Activated CD4-positive, alpha-beta T cell treated with anti-CD3 and anti-CD28 coated beads for 36 hours (primary cell): ENCODE measurements at places on chromosomes 16 and 17. TPM values are rescaled to one million over a fixed set of nuclear protein-coding genes. Genes with fewer than 3 reads are reported as not detected.

- H3K4me3 ChIP-seq: no peak overlapping the region
- H3K36me3 ChIP-seq: no peaks in the 10 kb centered on the region
- H3K4me1 ChIP-seq: no peaks in the 10 kb centered on the region
- no peak for DNase-seq
- H3K27me3 ChIP-seq: no peaks in the 10 kb centered on the region
Observed at GRCh38 chr16:83389751-83390150, 418.0 kb upstream of the HSBP1 start.

DNA sequence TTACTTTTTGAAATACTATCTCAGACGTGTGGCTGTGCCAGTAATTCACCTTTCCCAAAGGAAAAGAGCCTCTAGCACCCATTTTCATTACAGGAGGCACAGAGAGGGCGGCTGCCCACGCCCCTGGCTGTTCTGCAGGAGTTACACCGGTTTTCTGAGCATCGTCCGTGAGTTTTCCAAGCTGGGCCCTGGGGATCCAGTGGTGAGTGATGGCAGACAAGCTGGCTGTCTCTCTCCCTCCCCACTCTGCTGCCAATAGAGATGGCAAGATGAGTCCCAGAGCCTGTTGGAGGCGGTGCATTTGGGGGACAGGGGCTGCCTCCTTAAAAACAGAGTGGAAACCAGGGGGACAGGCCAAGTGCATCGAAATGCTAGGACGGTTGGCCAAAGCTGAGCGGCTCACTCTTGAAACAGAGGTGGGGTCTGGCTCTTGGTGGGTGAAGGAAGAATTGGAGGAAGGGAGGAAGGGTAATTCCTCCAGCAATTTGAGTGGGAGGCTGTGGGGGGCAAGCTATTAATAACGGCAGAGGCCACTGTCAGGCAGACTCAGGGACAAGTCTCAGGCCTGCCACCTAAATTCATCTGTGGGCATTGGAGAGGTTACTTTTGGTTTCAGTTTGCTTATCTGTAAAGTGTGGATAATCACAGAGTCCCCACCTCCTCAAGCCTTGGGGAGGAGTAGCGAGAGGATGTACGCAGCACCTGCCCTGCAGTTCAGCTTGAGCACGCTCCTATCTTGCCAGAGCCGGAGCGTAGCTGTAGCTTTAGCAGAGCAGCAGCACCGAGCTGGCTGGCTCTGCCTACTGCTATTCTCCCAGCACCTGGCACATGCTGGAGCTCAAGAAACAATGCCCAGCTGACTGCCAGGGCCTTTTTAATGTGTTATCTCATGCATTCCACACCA, 7.5 kb upstream of the NOS2 start:
- peak overlapping the region; percentile 95 for H3K27ac ChIP-seq
- DNase-seq: peak; percentile 80
- no peaks in the 10 kb centered on the region for H3K36me3 ChIP-seq
- peak overlapping the region; percentile 42 for H3K4me3 ChIP-seq
- H3K4me1 ChIP-seq: peaks cover 49% of the 10 kb centered on the region
- H3K27me3 ChIP-seq: no peaks in the 10 kb centered on the region

- H3K4me1 ChIP-seq: no peaks in the 10 kb centered on the region
- H3K27ac ChIP-seq: no peak overlapping the region
- H3K36me3 ChIP-seq: no peaks in the 10 kb centered on the region
- DNase-seq: no peak
- H3K27me3 ChIP-seq: peaks cover 5% of the 10 kb centered on the region
Observed at GRCh38 chr17:79541056-79541850, 69.6 kb downstream of the RBFOX3 start.

DNA sequence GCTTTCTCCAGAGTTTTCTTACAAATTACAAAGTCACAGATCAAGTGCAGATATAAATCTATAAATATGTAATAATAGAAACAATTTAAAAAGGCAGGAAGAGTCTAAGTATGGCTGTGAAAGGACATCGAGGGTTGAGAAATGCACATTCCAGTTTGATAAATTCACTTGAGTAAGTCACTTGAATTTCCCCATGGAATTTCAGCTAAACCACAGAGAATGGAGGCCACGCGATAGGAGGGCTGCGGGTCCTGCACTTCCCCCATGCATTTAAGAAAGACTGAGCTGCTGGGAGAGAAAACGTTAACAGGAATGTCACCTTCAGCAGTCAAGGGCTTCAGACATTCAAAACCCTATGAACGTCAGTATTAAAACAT, 6.1 kb upstream of the MXRA7 start:
- peak overlapping the region; percentile 81 for H3K27ac ChIP-seq
- peaks cover 42% of the 10 kb centered on the region for H3K4me1 ChIP-seq
- no peaks in the 10 kb centered on the region for H3K27me3 ChIP-seq
- no peak for DNase-seq
- no peak overlapping the region for H3K4me3 ChIP-seq

GRCh38 chr16:75997606-75998005, 271.3 kb upstream of the CPHXL start:
- H3K36me3 ChIP-seq: no peaks in the 10 kb centered on the region
- no peaks in the 10 kb centered on the region for H3K27me3 ChIP-seq
- H3K4me1 ChIP-seq: no peaks in the 10 kb centered on the region
- DNase-seq: no peak
- H3K27ac ChIP-seq: no peak overlapping the region
- no peak overlapping the region for H3K4me3 ChIP-seq

DNA sequence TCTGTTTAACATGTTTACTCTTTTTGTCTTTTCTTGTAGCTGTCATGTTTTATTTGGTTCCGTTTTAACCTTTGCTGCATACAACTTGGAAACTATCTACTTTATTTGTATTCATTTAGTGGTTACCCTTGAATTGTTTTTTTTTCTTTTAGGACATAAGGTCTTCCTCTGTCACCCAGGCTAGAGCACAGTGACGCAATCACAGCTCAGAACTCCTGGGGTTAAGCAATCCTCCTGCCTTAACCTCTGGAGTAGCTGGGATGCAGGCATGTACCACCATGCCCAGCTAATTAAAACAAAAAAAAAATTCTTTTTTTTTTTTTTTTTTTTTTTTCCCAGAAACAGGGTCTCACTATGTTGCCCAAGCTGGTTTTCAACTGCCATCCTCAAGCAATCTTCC, 29.8 kb upstream of the USP43 start:
- DNase-seq: no peak
- no peaks in the 10 kb centered on the region for H3K4me1 ChIP-seq
- H3K36me3 ChIP-seq: no peaks in the 10 kb centered on the region
- peaks cover 7% of the 10 kb centered on the region for H3K27me3 ChIP-seq
- no peak overlapping the region for H3K27ac ChIP-seq
- H3K4me3 ChIP-seq: no peak overlapping the region

DNA sequence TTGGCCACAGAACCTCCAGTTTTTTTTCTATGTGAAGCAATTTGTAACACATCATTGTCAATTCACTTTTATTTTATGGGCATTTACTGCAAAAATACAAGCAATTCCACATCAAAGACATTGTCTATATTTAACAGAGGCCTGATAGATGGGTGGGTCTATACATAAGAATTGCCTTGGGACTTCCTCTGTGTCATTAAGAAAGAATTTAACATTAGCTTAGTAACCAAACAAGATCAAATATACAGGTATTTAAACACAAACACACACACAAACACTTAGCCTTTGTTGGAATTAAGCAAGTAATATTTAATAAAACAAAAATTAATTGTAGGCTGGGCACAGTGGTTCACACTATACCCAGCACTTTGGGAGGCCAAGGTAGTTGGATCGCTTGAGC, 4.3 kb upstream of the PITPNC1 start:
- H3K36me3 ChIP-seq: no peaks in the 10 kb centered on the region
- no peaks in the 10 kb centered on the region for H3K27me3 ChIP-seq
- H3K4me3 ChIP-seq: no peak overlapping the region

- H3K4me3 ChIP-seq: no peak overlapping the region
- peaks cover 31% of the 10 kb centered on the region for H3K27me3 ChIP-seq
- no peak for DNase-seq
- no peaks in the 10 kb centered on the region for H3K36me3 ChIP-seq
- H3K27ac ChIP-seq: no peak overlapping the region
Observed at GRCh38 chr16:66130296-66130905, 236.1 kb upstream of the CDH5 start.

EIF3CL gene
- total RNA-seq: 294 TPM

CDH1 gene
- 4.5 TPM for total RNA-seq

ALDH3A1 gene
- total RNA-seq: not detected

DCXR gene
- 166 TPM for total RNA-seq

SCIMP gene
- not detected for total RNA-seq

ICAM2 gene
- total RNA-seq: 49.0 TPM

CMTM4 gene
- 4.5 TPM for total RNA-seq
